IMR-90 (cell line): ENCODE measurements at places on chromosomes 16 and 17.

DNA sequence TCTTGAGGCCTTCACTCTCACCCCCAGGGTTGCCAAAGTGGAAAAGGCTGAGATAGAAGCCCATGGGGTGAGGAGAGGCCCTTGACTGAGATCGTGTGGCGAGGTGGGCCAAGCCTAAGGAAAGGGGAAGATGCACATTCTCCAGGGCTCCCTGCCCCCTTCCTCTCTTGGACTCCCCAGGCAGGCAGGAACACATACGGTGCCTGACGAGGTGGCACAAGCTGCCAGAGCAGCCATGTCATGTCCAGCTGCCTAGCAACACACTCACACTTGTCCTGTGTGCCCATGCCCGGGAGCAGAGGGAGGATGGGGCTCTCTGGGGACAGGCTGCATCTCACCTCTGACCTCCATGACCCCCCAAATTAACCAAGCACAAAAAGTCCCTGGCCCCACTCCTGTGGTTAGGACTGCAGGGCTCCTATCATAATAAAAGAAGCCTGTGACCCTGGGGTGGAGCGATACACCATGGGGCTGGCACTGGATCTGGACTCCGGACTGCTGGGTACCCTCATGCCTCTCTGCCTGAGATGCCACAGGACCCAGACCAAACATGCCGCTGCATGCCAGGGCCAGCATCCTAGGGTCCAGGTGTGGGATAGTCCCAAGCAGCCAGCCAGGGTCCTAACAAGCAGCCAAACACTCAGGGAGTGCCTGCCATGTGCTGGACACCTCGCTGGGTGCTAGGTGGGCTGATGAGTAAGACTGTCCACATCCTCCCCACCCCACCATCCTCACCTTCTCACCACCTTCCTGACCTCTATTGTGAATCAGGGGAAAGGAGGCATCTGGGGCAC is 2.6 kb downstream of the GIT1 start:
- peaks cover 41% of the 10 kb centered on the region for H3K4me1 ChIP-seq
- no peak overlapping the region for H3K27ac ChIP-seq
- no peak for DNase-seq
- H3K27me3 ChIP-seq: no peaks in the 10 kb centered on the region
- no peak overlapping the region for H3K4me3 ChIP-seq
- peaks cover 16% of the 10 kb centered on the region for H3K36me3 ChIP-seq

- H3K27ac ChIP-seq: no peak overlapping the region
- H3K36me3 ChIP-seq: no peaks in the 10 kb centered on the region
- H3K4me3 ChIP-seq: no peak overlapping the region
- peak; percentile 69 for DNase-seq
Observed at GRCh38 chr16:67294938-67295361, 15.6 kb downstream of the PLEKHG4 start.

DNA sequence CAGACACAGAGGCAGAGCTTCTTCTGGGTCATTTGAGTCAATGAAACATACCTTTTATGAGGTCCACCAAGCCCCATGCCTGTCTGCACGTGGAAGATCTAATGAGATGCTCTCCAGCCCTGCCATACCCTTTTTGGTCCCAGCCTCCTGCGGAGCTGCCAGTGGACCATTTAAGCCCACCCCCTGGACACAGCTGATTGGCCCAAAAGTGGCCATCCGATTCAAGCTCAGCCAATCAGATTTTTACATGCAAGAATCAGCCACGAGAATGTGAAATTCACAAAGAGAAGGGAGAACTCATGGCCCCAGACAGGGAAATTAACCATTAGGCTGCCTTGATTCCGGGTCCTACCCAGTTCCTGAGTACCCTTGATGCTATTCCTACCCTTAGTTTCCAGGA is 231.0 kb upstream of the EEF2KMT start:
- H3K27me3 ChIP-seq: no peaks in the 10 kb centered on the region
- no peak overlapping the region for H3K27ac ChIP-seq
- H3K4me1 ChIP-seq: no peaks in the 10 kb centered on the region

- H3K27me3 ChIP-seq: peaks cover 20% of the 10 kb centered on the region
- H3K4me3 ChIP-seq: no peak overlapping the region
- H3K4me1 ChIP-seq: no peaks in the 10 kb centered on the region
- no peaks in the 10 kb centered on the region for H3K36me3 ChIP-seq
Observed at GRCh38 chr17:34622862-34623623, 43.7 kb downstream of the TMEM132E start.

- no peak for DNase-seq
- H3K4me1 ChIP-seq: no peaks in the 10 kb centered on the region
- peaks cover 7% of the 10 kb centered on the region; the same call in 1 of the 2 replicates for H3K27me3 ChIP-seq
Observed at GRCh38 chr16:1057252-1057932, 15.2 kb upstream of the SSTR5 start.

DNA sequence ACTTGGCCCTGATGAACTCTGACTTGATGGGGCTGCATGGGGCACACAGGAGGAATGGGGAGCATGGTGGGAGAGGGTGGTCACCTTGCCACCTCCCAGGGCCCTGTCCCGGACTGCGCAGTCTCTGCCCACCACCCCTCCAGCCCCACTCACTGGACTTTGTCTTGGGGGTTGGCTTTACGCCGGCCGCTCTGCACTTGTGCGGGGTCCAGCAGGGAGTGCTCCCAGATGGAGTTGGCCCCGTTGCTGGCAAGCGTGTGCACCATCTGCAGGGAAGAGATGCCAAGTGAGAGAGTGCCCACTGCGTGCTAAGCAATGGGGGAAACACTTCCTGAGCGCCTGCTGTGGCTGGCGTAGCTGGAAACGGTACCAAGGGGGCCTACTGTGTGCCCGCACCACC is 6.7 kb downstream of the GIT1 start:
- no peak for DNase-seq
- H3K27me3 ChIP-seq: no peaks in the 10 kb centered on the region
- H3K4me3 ChIP-seq: no peak overlapping the region
- H3K4me1 ChIP-seq: peaks cover 17% of the 10 kb centered on the region; the same call in 1 of the 2 replicates

DNA sequence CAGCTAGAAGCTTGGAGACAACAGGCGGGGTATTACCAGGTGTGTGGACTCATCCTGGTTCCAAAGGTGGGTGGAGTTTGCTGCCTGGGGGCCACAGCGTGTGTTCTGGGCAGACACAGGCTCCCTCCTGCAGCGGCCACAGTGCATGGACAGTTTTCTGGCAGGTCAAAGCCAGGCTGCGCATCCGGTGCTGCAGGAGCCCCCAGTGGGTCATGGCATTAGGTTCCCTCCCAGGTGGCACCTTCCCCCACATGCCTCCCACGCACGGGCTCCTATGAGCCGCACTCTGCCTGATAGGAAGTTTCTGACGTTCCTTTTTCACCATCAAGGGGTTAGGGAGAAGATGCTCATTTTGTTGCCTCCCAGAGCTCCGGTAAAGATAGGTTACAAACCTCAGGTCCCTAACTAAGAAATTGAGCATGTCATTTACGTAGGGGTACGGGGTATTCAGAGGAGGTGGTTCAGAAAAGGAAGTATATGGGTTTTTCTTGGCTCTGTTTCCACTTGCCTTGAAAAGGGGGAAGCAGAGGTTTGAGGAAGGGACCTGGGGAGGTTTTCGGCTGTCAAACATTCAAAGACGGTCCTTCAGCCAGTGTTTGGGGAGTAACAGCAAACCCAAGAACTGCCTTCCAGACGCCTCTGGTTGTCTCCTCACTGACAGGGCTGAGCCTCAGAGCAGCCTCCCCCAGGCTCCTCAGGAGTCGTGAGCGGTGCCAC is 32.7 kb upstream of the NAT9 start:
- no peak for DNase-seq
- peaks cover 6% of the 10 kb centered on the region for H3K36me3 ChIP-seq
- no peaks in the 10 kb centered on the region for H3K4me1 ChIP-seq
- no peak overlapping the region for H3K27ac ChIP-seq
- H3K4me3 ChIP-seq: no peak overlapping the region
